Activated CD8-positive, alpha-beta memory T cell treated with anti-CD3 and anti-CD28 coated beads for 4 hours (primary cell): ENCODE measurements at places on chromosomes 1 and 21.

- DNase-seq = no peak
Measured at GRCh38 chr1:8874230-8875201, 4.0 kb downstream of the ENO1 start.

- DNase-seq = no peak
Measured at GRCh38 chr1:34887593-34887992, 28.0 kb upstream of the SMIM12 start.

- no peak for DNase-seq
Measured at GRCh38 chr1:30759718-30760281, 2.2 kb upstream of the LAPTM5 start.

- no peak for DNase-seq
Measured at GRCh38 chr1:221072214-221072613, 193.0 kb downstream of the HLX start.

GRCh38 chr1:219629296-219629880, 16.5 kb upstream of the ZC3H11B start:
- no peak for DNase-seq

DNA sequence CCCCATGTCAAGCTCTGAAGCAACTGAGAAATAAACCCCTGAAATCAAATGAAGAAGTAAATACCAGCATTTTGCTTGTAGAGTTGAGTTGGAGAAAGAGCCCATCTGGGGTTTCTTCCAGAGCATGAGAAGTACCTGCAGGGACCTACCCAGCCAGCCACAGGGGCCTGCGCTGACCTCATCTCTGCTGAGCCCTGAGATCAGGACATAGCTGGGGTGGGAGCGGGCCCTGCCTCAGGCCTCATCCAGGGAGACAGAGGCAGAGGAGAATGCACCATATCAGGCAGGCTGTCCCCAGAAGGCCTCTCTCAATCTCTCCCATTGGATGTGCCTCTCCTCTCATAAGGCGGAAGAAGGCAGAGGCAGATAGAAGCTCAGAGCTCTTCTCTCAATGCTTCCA, 27.6 kb downstream of the RUNX1 start:
- DNase-seq = no peak

GRCh38 chr1:200753650-200754198, 15.0 kb downstream of the CAMSAP2 start:
- no peak for DNase-seq

DNA sequence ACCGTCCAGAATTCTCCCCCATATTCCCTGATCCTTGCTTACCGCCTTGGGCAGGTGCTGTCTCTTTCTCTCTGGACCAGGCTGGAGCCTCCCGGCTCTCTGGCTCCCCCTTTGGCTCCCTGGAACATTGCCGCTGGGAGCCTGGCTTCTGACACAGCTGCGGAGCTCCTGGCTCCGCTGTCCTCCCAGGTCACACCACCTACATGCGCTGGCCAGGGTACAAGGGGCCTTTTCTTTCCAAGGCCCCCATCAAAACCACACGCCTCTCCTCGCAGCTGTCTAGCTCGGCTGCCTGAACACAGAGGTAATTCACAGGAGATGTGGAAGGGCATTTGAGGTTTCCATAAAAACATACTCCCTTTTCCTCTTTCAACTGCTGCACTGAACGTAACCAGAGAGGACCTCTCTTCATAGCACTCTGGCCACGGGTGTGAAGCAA, 7.5 kb upstream of the ZNF648 start:
- no peak for DNase-seq

DNA sequence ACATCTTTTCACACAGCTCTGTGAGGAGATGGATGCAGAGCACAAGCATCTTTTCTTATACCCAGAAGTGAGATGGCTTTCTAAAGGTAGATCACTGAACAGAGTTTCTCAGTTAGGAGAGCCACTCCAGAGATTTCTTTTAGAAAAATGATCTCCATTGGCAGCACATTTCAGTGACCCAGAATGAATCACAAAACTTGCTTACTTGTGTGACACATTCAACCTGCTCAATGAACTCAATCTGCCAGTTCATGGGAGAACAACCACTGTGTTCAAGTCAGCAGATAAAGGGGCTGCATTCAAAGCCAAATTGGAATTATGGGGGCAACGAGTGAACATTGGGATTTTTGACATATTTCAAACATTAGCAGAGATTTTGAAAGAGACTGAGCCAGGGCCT, 78.3 kb downstream of the UCHL5 start:
- DNase-seq = no peak

- DNase-seq = no peak
Measured at GRCh38 chr1:147077936-147078605, 94.2 kb downstream of the PRKAB2 start.

GRCh38 chr1:67889953-67890567, 56.8 kb upstream of the GNG12 start:
- no peak for DNase-seq

GRCh38 chr1:51924455-51924854, 45.9 kb upstream of the NRDC start:
- no peak for DNase-seq

DNA sequence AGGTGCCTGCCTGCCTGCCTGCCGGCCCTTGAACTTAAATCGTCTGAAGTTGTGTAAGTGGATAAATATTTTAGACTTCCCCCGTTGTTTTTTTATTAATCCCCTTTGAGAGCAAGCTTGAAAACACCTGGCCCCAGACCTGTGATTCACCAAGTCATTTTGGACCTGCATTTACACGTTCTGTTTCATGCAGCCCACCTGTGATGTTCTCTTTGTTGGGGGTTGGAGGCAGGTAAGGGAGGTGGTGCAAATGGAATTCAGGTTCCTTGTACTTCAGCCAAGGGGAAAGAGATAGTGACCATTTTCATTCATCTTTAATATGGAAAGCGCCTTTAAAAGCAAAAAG, 1.2 kb downstream of the SLC37A1 start:
- no peak for DNase-seq

DNA sequence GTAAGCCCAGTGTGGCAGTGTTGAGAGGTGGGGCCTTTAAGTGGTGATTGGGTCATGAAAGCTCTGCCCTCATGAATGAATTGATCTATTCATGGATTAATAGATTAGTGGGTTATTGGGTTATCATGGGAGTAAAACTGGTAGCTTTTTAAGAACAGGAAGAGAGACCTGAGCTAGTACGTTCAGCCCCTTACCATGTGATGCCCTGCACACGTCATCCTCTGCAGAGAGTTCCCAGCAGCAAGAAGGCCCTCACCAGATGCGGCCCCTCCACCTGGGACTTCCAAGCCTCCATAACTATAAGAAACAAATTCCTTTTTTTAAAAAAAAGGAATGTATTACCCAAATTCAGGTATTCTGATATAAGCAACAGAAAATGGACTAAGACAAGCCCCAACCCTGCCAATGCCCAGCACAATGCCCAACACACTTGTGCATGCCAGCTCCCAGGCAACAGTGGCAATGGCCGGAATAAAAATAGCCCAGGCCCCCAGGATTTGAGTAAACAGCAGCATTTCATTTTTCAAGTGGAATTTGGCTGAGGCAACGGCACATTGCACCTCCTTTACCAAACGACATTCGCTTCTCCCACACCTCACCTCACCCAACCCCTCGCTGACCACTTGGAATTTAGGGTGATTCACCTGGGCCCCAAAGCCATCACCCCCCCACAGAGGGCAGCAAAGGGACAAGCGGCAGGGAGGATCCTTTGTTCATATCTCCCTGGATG, 215.9 kb downstream of the TOMM20 start:
- no peak for DNase-seq

DNA sequence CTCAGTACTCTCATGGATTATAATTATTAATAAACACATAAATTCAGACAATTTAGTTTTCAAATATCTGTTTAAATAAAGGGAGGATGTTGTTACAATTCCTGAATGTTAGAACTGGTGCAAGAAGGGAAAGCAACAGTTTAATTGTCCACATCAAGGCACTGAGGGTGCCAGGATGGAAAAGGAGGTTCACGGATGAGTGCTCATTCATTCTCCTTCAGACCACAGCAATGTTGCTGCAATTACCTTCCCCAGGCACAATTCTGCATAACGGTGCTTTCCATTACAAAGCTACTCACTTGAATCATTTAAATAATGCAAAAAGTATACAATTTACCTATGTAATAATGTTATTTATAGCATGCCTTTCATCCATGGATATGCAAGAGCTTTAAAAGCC, 52.3 kb upstream of the COG2 start:
- no peak for DNase-seq

DNA sequence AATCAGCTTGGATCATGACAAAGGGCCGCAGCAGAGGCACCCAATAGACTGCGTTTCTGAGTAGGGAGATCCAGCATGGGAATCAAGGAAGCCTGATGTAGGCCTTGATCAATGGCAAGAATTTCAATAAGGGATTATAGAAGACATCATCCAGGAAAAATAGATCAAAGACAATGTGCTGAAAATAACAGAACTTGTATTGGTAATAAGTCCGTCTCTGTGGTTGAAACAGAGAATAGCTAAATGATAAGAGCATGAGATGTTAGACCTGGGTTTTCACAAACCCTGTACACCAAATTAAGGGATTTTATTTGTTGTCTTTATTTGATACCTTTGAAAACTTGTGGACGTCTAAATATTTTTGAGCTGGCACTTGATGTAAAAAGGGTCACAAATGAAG, 228.0 kb upstream of the SGIP1 start:
- DNase-seq = no peak

DNA sequence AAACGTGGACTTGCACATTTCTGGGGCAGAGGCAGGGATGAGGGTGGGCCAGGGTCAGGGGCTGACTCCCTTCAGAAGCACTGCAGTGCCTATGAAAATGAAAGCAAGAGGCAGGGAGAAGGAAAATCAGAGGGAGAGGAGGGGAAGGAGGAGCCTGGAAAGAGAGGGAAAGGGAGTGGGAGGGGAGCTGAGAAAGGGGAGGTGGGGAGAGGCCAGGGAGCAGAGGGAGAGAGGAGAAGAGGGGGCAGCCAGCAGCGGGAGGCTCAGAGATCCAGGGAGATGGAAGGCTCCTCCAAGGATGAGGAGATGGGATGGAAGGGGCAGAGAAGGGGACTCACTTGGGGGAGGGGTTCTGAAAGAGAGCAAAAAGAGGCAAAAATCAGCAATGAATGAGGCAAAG, 96.3 kb upstream of the KLHDC7A start:
- no peak for DNase-seq

- no peak for DNase-seq
Measured at GRCh38 chr1:41364442-41365319, 3.4 kb downstream of the FOXO6 start.

DNA sequence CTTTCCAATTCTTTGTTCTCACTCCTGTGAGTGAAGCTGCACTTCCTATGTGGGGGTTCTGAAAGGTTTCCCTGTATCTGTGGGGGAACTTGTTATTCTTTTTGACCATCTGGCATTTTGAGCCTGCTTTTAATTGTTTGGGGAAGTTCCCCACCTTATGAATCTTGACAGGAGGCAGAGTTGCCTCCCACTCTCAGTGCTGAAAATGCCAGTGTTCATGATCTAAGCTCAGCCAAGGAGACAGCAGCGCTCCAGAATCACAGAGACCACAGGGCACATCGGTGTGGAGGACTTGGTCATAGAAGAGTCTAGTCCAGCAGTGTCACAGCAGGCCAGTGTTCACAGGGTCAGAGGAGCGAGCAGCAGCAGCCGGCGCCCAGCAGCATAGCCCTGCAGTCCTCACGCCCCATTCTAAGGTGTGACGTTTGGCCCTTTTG, 63.8 kb upstream of the PRDX6 start:
- DNase-seq = no peak

DNA sequence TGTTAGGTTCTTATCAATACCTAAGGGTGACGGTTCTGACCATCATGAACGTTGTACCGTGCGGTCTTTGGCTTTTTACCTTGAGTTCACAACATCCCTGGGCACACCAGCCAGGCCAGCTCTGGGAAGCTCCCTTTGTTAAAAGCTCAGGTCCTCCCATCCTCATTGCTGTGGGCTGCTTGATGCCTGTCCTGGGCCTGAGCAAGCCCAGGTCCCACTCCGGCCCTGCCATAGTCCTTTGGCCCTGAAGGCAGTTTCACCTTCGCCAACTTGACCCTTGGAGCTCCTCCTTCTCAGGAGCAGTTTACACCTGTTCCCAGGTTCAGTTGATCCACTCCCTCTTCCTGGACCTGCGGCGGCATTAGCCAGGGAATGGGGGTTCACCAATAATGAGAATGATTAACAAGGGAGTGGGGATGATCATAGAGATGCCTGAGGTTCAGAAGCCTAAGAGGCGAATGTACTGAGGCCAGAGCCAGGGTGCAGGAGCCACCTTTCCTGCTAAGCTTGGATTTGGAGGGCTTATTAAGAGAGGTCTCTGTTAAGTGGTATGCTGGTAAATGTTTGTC, 40.2 kb downstream of the DHCR24 start:
- DNase-seq = no peak

DNA sequence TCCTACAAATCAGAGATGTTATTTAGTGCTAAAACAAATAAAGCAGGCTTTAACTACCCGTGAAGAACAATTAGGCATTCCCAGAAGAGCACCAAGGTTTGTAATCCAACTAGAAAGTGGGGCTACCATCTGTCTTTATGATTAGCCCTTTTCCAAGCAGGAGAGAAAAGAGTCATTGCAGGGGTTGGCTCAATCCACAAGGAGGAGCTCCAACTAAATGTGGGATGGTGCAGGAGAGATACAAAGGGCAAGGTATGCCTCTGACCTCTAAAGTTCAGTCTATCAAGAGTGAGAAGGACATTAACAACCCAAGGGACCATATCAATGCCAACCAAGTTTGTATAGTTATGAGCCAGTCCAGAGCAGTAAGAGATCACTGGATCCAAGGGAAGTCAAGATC, 382.7 kb upstream of the DUSP10 start:
- DNase-seq = no peak

GRCh38 chr21:45223236-45224185, 64.2 kb downstream of the POFUT2 start:
- DNase-seq = no peak

GRCh38 chr1:90074137-90074536, 79.2 kb downstream of the ZNF326 start:
- no peak for DNase-seq

DNA sequence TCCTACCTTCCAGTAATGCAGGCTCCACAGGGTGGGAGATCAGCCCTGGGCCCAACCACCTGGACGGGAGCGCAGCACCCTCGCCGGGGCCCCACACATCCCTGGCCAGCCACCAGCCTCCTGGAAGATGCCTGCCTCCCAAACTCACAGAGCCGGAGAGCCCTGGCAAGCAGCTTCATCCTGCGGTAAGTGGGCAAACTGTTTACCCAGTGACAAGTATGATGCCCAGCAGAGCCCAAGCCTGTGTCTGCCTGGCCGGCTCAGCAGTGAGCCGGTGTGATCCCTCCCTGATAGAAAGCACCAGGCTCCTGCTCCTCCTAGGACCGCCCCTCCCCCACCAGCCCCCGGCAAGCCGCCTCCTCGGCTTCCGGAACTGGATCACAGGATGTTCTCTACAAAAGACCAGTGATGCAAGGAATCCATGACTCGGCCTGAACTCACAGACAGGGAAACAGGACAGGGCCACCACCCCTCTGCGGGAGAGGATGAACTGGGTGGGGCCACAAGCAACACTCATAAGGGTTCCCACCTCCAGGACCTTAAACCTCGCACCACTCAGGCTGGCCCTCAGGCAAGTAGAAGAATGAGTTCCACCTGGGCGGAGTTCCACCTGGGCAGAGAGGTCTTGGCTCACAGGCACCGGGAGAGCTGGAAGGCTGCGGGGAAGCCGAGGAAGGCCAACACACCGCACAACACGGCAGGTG, 7.9 kb downstream of the ACOT7 start:
- DNase-seq = no peak

- DNase-seq = no peak
Measured at GRCh38 chr1:169426174-169426705, 1.0 kb downstream of the CCDC181 start.
